Activated naive CD8-positive, alpha-beta T cell treated with anti-CD3 and anti-CD28 coated beads for 36 hours (primary cell): ENCODE measurements at places on chromosomes 12 and 14. TPM values are rescaled to one million over a fixed set of nuclear protein-coding genes. Genes with fewer than 3 reads are reported as not detected.

The SLCO1A2 gene
- not detected for total RNA-seq

The FERMT2 gene
- total RNA-seq, result 2.3 TPM

The CEBPE gene
- 0.68 TPM for total RNA-seq

The PRR4 gene
- 1.3 TPM for total RNA-seq

The IAPP gene
- not detected for total RNA-seq

The SPIC gene
- not detected for total RNA-seq

The PTCSC3 gene
- not detected for total RNA-seq

The C12orf50 gene
- 0.16 TPM for total RNA-seq

The ASB2 gene
- 26.4 TPM for total RNA-seq

The NELL2 gene
- 134 TPM for total RNA-seq

The SERPINA4 gene
- total RNA-seq, result not detected

The FLRT2 gene
- not detected for total RNA-seq

The SLC2A14 gene
- 0.08 TPM for total RNA-seq

The TAMALIN gene
- total RNA-seq, result 11.3 TPM

The RNASE2 gene
- not detected for total RNA-seq

The MYF6 gene
- total RNA-seq, result not detected
